ENCODE measurements at places on chromosomes 7 and 10.

DNA sequence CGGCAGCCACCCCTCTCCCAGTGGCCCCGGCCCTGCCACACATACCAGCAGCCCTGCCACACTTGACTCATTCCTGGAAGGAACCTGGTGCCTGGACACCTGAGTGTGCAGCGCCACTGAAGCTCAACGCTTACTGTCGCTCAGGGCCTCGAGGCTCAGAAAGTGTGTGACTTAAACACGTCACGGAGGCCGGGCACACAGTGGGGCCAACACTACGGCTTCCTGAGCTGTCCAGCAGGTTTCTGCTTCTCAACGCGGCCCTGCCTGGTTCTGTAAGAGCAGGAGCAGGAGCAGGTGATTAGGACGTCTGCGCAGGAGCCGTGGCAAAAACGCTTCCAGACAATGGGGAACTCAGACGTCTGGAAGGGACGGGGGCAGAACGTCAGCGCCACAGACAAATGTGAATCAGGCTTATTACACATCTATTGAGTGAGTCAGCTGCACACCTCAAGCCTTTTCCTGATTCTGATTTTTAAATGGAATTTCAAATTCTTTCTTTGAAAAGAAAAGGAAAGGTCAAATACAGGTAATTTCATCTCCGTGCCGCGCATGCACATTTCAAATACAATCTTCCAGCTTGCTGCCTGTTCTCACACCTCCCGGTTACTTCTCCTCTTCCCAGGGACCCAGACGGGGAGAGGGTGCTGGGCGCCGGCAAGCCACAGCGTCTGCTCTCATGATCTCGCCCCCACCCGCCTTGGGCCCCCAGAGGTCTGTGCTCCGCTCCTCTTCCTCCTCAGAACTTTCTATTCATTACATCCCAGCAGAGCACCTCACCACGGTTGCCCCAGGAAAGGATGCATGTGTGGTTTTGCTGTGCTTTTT lies 66.6 kb downstream of the ADARB2 start:
- no peak for DNase-seq

- DNase-seq: no peak
Measured at GRCh38 chr7:129958643-129959470, 6.1 kb upstream of the UBE2H start.

DNA sequence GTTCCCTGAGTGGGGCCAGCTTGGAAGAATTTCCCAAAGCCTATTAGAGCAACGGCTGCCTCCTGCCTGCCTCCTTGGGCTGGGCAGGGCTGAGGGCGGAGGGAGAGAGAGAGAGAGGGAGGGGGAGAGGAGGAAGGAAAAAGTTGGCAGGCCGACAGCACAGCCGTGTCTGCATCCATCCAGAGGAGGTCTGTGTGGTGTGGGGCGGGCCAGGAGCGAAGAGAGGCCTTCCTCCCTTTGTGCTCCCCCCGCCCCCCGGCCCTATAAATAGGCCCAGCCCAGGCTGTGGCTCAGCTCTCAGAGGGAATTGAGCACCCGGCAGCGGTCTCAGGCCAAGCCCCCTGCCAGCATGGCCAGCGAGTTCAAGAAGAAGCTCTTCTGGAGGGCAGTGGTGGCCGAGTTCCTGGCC lies at the start of gene AQP1:
Gene AQP1 (plus strand): TSS at position 293 of the 409 bp plus-strand sequence. CDS start 57 bp downstream, at position 350.
- DNase-seq: no peak

GRCh38 chr7:102404005-102404861 lies 8.1 kb downstream of the PRKRIP1 start:
- peak; percentile 49 for DNase-seq

DNA sequence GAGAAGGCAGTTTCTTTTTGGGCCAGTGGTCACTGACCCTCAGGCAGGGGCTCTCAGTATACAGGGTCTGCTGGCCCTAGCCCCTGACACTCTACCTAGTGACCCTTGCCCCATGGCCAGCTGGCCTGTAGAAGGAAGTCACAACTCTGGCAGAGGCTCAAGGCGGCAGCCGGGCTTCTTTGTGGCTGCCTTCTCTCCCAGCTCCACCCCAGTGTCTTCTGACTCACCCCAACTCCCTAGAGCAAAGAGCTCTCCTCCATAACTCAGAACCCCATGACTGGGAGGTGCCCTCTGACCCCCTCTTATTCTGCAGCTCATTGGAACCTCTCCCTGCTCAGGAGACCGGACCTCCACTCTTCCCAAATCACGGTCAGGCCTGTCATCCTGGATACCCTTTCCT lies 358.2 kb downstream of the FGFR2 start:
- no peak for DNase-seq

- no peak for DNase-seq
Measured at GRCh38 chr10:23543691-23544380, 105.0 kb downstream of the OTUD1 start.

GRCh38 chr10:107653832-107654287 lies 489.4 kb upstream of the SORCS1 start:
- DNase-seq: no peak

GRCh38 chr7:50394315-50394714 lies 55.8 kb downstream of the FIGNL1 start:
- no peak for DNase-seq

- no peak for DNase-seq
Measured at GRCh38 chr7:32564542-32564941, 69.3 kb downstream of the AVL9 start.

DNA sequence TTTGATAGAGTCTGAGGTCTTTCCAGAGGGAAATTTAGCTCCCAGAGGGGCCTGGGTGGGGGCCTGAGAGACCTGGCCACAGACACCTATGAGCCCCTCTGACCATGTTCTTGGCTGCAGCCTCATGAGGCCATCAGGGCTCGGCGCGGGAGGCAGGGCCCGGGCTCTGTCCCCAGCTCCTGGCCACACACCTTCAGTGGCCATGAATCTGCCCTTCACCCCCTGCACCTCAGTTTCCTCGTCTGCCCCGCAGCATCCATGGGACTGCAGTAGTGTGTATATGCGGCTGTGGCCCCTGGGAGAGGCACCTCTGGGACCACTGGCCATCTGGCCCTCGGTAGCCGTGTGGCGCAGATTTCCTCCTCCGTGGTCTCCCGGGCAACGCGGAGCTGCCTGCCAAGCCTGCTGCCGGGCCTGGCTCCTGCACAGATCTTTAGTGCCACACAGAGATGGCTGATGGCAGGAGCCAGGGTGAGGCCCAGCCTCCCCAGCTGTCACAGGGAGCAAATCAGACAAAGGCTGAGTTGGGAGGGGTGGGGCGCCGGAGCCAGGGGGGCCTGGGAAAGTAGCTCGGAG lies 23.6 kb upstream of the ADCYAP1R1 start:
- no peak for DNase-seq

DNA sequence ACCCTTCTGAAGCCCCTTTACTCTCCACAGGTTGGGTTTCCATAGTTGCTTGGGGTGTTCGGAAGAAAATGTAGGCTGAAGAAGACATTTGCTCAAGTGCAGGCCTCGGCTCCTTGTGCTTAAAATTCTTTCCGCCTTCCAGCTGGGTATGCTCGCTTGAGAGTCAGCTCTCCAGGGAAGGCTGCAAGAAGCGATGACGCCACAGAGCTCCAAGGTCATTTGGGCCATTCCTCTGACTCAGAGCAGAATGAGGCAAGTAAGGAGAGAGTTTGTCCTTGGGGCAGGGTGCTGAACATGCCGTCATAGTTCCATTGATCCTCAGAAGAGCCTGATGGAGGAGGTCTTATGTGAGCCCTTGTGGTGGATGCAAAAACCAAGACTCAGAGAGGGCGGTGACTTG lies 27.4 kb upstream of the HSPA12A start:
- DNase-seq: no peak

- DNase-seq: no peak
Measured at GRCh38 chr7:115838829-115839228, 191.7 kb downstream of the TFEC start.

DNA sequence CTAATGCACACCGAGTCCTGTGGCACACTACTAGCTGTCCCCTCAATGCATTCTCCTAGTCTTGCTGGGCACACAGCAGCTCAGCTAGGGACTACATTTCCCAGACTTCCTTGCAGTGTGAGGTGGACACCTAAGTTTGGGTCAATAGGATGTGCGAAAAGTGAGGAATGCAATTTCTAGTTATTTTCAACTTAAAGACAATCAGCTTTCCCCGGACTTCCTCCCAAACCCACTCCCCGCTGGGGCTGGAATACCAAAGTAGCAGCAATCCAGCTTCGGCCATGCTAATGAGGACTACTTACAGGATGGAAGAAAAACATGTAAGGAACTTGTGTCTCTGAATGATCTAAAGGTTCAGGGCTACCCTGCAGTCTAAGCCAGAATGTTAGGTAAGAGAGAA lies 286.4 kb upstream of the LRRN3 start:
- DNase-seq: no peak

- DNase-seq: no peak
Measured at GRCh38 chr10:4101918-4102654, 317.1 kb upstream of the KLF6 start.

- DNase-seq: no peak
Measured at GRCh38 chr7:108659261-108659660, 89.6 kb downstream of the DNAJB9 start.

DNA sequence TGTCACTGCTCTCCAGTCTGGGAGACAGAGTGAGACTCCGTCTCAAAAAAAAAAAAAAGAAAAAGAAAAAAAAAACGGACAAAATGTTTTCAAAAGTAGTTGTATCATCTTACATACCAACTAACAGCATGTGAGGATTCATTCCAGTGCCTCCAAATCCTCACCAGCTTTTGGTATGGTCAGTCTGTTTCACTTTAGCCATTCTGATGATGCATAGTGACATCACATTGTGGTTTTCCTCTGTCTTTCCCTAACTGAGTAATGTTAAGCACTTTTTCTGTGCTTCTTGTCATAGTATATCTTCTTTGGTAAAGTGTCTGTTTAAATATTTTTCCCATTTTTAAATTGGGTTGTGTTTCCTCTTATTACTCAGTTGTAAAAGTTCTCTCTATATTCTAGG lies 251.4 kb upstream of the CTBP2 start:
- DNase-seq: no peak

- DNase-seq: no peak
Measured at GRCh38 chr7:73328696-73329095, 735 bp downstream of the FKBP6 start.

DNA sequence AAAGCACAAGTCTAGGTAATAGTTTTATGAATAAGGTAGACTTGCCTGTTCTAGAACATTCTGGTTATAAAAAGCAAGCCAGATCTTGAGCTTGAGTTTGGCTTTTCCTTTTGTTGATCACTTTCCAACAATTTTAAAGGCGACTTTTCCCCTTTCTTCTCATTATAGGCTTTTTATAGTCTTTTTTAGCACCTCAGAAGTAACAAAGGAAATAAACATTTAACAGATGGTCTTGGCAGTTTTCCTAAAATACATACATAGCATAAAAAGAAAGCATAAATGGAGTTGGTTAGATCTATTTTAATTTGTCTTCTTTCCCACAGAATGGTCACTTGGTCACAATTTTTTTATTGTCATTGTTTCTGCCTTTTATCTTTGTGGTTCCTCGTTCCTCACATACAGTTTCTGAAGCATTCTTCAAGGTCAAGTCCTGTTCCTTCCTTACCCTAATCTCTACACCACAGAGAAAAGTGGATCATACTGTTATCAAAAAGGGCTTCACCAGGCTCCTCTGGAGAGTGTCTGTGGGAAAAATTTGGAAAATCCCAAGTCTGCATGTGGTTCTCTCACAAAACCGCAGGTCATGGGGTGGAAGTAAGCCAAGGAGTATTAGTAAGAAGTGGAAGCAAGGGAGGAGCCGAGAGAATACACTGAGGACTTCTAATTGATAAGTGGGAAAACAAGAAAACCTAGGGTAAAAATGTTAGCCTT lies 31.3 kb downstream of the THNSL1 start:
- no peak for DNase-seq

DNA sequence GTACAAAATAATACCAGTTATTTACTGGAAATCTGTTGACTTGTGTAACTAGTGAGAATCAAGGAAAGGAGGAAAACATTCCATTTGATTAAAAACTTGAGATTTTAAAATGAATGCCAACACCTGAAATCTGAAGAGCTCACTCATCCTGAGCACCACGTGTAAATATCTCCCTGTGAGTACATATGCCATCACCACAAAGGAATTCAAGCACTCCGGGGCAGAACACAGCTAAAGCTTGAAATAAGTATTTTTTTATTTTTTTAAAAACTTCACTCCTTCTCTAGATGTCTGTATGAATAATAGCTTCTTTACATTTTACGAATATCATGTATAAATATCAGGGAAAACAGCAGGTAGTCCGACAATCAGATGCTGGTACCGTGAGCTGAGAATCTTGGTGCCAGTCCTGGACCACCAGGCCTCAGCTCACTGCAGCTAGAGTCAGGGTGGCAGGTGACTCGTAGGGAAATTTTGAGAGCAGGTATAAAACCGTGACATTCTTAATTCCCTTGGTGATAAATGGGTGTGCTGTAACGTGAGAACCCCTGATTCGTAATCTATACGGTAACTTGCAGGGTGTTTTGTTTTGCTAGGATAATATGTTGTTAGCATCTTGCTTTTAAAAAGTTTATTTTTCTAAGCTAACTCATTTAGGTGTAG lies 12.7 kb downstream of the LMTK2 start:
- no peak for DNase-seq

- DNase-seq: no peak
Measured at GRCh38 chr10:5461203-5461588, 38.2 kb downstream of the CALML5 start.

DNA sequence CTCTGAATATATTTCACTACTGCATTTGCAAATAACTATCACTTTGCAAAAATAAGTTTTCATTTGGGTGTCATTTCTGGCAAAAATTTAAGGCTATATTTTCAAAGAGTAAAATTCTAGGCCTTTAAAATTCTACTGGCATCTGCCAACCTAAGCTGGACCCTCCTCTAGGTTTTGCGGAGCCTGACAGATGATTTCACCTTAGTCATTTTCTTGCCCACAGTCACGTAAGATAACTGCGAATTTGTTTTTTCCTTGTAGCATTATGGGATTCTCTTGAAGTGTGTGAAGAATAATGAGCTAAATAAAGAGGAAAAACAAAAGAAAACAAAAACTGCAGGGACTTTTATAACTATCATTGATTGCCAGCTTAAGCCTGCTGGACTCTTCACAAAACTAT lies 7.8 kb downstream of the MEOX2 start:
- DNase-seq: no peak

- no peak for DNase-seq
Measured at GRCh38 chr7:36562121-36562520, 162.2 kb downstream of the AOAH start.

GRCh38 chr10:90302758-90303481 lies 554.9 kb downstream of the HTR7 start:
- DNase-seq: no peak

GRCh38 chr7:94832051-94832450 lies 75.3 kb upstream of the PPP1R9A start:
- no peak for DNase-seq

- DNase-seq: no peak
Measured at GRCh38 chr7:101593556-101593955, 35.5 kb downstream of the MYL10 start.

DNA sequence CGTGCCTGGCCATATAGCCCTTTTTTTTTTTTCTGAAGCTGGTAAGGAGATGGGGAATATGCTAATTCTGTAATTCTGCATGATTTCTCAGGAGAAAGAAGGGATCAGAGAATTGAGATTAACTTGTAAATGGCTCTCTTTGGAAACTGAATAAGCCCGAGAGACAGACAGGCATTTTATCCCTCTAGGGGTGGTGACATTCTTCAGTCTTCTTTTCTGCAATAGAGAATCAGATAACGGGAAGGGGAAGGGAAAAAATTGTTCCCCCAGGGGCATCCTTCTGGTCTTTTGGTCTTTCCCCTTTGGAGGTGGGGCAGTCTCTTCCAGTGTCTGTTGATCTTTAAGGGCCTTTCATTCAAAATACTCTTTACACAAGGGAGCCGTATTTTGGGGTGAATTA lies 34.2 kb downstream of the HK1 start:
- no peak for DNase-seq
